ENCODE measurements at places on chromosomes 7 and 10. TPM values are rescaled to one million over a fixed set of nuclear protein-coding genes. Genes with fewer than 3 reads are reported as not detected.

- DNase-seq: no peak
These were observed 92.4 kb downstream of the WNT2 start for GRCh38 chr7:117230276-117231046.

DNA sequence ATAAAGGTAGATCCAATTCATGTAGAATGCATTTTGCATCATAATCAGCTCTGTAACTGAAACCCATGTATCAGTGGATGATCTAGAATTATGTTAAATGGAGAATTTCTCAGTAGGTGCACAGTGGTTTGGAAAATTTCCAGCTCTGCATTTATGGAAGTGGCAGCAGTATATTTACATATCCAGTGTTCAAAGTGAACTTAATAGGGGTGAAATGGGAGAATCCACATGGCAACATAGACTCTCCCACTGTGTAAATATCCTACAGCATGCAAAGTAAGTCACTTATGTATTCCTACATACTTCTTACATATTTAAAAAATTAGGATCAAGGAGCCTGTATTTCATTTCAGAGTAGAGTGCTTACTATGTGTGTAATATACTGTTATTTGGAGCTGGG lies 35.3 kb downstream of the CDC14C start:
- no peak for DNase-seq

CREB5 gene
- 10.8 TPM for total RNA-seq

- no peak for DNase-seq
These were observed 545.1 kb downstream of the ATRNL1 start for GRCh38 chr10:115638246-115638645.

CDNF gene
- total RNA-seq: 2.6 TPM

DNA sequence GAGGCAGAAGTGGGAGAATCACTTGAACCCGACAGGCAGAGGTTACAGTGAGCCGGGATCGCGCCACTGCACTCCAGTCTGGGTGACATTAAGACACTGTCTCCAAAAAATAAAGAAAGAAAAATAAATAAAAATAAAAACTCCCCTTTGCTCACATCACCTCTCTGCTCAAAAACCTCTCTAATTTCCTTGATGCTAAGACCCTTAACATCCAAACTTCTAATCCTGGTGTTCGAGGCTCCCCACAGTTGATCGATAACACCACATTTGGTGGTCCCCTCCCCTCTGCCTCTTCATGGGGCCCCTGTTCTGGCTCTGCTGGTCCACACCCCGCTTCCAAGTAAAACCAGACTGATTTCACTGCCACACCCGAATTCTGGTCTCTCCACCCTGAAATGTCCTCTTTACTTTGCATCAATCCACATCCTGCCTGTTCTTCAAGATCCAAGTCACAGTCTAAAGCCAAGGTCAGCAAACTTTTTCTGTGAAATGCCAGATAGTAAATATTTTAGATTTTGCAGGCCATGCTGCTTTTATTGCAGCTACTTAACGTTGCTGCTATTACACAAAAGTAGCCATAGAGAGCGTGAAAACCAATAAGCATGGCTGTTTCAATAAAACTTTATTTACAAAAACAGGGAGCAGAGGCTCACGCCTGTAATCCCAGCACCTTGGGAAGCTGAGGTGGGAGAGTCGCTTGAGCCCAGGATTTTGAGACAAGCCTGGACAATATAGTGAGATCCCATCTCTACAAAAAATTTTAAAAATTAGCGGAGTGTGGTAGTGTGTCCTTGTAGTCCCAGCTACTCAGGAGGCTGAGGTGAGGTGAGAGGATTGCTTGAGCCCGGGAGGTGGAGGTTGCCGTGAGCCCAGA lies 11.8 kb downstream of the MOSPD3 start:
- no peak for DNase-seq

Measured in right cardiac atrium (tissue), 5 donors.